ENCODE measurements at places on chromosomes 3 and 15.

DNA sequence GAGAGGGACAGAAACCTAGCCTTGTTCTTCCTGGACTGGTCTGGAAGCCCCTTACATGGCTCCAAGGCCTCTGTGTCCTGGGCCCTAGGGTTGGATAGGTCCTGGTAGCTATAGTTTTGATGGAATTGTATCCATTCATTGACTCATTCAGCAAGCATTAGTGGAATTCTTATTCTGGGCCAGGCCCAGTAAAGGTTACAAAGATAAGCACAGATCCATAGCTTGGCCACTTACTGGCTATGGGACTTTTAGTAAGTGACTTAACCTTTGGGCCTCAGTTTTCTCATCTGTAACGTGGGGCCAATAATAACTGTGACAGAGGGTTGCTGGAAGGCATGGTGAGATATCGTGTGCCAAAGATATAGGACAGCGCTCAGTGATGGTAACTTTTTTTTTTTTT, 13.6 kb upstream of the DAG1 start:
- DNase-seq, result no peak

DNA sequence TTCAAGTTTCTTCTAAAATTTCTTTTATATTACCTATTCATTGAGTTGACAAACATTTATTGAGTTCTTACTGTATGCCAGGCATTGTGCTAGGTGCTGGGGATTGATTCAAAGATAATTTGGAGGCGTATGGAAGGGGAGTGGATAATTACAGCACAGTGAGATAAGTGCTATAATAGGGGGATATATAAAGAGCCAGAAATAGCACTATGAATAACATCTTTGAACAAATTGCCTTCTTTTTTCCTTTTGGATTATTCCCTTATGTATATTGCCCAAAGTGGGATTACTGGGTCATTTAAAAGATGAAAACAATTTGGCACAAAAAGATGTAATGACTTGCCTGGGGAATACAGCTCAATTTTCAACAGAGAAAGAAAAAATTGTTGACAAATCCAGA, 64.6 kb downstream of the LPP start:
- DNase-seq, result no peak

GRCh38 chr3:102105193-102105592, 255.9 kb downstream of the NFKBIZ start:
- DNase-seq, result no peak

DNA sequence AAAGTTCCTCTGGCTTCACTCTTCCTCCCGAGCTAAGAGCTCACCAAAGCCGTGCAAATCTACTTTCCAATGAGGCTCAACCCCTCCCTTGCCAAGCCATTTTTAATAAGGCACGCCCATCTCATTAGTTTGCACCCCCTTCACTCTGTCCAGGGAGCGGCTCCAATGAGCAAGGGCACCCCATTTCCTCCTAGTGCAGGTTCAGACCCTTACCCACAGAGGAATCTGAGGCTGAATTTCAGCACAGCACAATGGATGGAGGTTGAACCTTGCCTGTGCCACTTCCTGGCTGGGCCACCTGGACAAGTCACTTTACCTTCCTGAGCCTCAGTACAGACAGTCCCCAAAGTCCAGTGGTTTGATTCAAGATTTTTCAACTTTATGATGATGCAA, 25.4 kb downstream of the XPC start:
- DNase-seq, result no peak

GRCh38 chr3:42347928-42348327, 62.5 kb downstream of the LYZL4 start:
- DNase-seq, result no peak

- DNase-seq, result no peak
These were observed 69.5 kb upstream of the MBNL1 start for GRCh38 chr3:152199102-152199840.

- DNase-seq, result no peak
These were observed 748.9 kb downstream of the MECOM start for GRCh38 chr3:168914662-168915061.

Data from NCI-H1092 treated with DMSO at 0.1 percent for 48 hours (cell line).